Right atrium auricular region (tissue), 2 donors: ENCODE measurements at places on chromosomes 7 and 10. TPM values are rescaled to one million over a fixed set of nuclear protein-coding genes. Genes with fewer than 3 reads are reported as not detected.

DNA sequence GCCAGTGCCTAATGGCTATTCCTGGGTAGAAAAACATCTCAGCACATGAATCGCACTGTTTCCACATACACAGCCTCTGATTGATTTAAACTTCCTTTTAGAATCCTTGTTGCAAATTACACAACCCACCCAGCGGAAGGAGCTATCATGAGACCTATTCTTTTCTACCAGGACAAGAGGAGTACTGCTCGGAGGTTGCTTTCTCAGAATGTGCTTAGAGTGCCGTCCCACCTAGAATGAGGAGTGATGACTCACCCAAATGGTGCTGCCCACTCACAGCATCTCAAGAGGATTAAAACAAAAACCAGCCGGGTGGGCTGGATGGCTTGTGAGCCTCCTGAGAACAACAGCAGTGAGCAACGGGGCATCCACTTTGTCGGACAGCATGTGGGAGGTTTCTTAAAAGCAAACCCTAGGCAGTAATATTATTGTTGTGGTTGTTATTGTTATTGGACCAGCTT is 128.9 kb downstream of the DGKI start:
- no peak for DNase-seq

GRCh38 chr7:21352540-21353387 is 75.1 kb upstream of the SP4 start:
- DNase-seq = no peak

DNA sequence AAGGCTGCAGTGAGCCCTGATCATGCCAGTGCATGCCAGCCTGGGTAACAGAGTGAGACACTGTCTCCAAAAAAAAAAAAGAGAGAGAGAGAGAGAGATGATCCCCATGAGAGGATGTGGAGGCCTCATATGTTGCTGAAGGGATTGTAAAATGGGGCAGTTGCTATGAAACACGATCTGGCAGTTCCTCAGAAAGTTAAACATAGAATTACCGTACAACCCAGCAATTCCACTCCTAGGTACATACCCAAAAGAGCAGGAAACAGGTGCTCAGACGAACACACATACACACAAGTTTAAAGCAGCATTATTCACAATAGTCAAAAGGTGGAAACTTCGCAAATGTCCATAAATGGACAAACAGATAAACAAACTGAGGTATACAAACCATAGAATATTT is 27.4 kb upstream of the CYTH3 start:
- no peak for DNase-seq

- no peak for DNase-seq
Observed at GRCh38 chr7:70047891-70048448, 449.7 kb downstream of the AUTS2 start.

DNA sequence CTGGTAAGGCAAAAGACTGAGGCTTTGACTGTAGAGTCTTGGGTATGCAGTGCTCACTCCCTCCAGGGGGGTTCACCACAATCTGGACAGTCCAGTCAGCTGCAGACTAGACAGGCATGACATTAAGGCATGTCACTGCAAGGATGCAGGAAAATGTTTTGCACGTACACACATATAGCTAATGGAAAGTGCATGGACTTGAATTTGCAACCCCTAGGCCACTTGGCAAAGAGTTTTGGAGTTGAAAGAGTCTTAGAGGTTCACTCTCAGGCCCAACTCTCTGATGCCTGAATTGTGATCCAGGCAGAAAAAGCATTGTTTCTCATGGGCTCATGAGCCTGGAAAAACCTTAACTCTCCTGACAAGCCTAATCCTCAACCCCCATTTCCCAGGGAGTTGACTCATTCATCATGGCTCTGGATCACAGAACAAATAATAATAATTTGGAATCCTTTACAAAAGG is 51.9 kb downstream of the LAMB4 start:
- no peak for DNase-seq

- DNase-seq = no peak
Observed at GRCh38 chr7:107933386-107934013, 42.5 kb downstream of the DLD start.

DNA sequence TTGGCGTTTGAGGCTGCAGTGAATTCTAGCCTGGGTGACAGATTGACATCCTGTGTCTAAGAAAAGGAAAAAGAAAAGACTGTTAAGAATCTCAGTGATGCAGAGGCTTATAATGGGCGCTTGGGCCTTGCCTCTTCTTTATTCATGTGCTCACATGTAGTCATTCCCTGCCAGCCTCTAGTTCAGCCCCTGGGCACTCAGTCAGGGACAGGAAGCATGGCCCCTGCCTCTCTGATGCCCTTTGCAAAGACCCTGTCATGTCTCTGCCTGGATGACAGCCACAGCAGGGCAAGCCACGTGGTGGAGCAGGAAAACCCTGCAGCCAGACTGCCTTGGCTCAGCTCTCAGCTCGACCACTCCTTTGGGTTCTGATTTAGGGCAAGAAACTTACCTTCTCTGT is 368.9 kb downstream of the RPS24 start:
- DNase-seq = no peak

RAB11FIP2 gene
- total RNA-seq = 13.4 TPM

CALHM3 gene
- not detected for total RNA-seq

SEMA3C gene
- 58.3 TPM for total RNA-seq

VGF gene
- total RNA-seq = not detected
